ENCODE measurements at places on chromosomes 2 and 18. TPM values are rescaled to one million over a fixed set of nuclear protein-coding genes. Genes with fewer than 3 reads are reported as not detected.

The GYPC gene
- 102 TPM for total RNA-seq

GRCh38 chr2:240629619-240629967, 4.3 kb downstream of the GPR35 start:
- no peak overlapping the region for H3K4me3 ChIP-seq
- DNase-seq, result no peak
- no peak overlapping the region for H3K27ac ChIP-seq
- no peaks in the 10 kb centered on the region for H3K27me3 ChIP-seq
- no peaks in the 10 kb centered on the region for H3K36me3 ChIP-seq

DNA sequence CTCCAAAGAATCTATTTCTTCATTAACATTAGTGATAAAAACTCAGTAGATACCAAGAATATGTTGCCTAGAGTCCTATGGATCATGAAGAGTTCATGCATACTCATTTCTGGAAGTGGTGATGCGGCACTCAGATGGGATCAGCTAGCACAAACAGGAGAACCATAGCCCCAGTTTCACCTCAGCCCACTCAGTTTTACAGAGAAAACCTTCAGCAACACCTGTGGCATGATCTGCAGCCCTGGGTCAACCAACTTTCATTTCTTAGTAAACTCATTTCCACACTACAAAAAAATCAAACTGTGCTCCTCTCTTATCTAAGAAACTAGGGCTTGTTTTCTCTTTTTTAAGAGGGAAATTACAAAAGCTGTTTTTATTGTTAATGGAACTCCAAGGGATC, 569.4 kb downstream of the CCDC85A start:
- H3K36me3 ChIP-seq, result no peaks in the 10 kb centered on the region
- no peaks in the 10 kb centered on the region for H3K27me3 ChIP-seq
- DNase-seq, result no peak
- H3K27ac ChIP-seq, result no peak overlapping the region

The CIDEA gene
- not detected for total RNA-seq

GRCh38 chr2:21306235-21306634, 182.5 kb downstream of the TDRD15 start:
- H3K4me1 ChIP-seq, result no peaks in the 10 kb centered on the region
- H3K36me3 ChIP-seq, result no peaks in the 10 kb centered on the region
- H3K27me3 ChIP-seq, result no peaks in the 10 kb centered on the region
- no peak for DNase-seq
- H3K27ac ChIP-seq, result no peak overlapping the region

- H3K27ac ChIP-seq, result peak overlapping the region; percentile 73
- H3K27me3 ChIP-seq, result no peaks in the 10 kb centered on the region
- no peaks in the 10 kb centered on the region for H3K36me3 ChIP-seq
- H3K4me1 ChIP-seq, result peaks cover 39% of the 10 kb centered on the region
These were observed 193.7 kb upstream of the ID2 start for GRCh38 chr2:8488001-8488738.

GRCh38 chr2:2232167-2232566, 98.9 kb downstream of the MYT1L start:
- no peak overlapping the region for H3K4me3 ChIP-seq
- no peaks in the 10 kb centered on the region for H3K4me1 ChIP-seq
- H3K36me3 ChIP-seq, result no peaks in the 10 kb centered on the region
- no peak for DNase-seq
- no peaks in the 10 kb centered on the region for H3K27me3 ChIP-seq
- no peak overlapping the region for H3K27ac ChIP-seq

- no peak for DNase-seq
- no peak overlapping the region for H3K4me3 ChIP-seq
- H3K4me1 ChIP-seq, result no peaks in the 10 kb centered on the region
- no peak overlapping the region for H3K27ac ChIP-seq
- no peaks in the 10 kb centered on the region for H3K36me3 ChIP-seq
These were observed 151.5 kb downstream of the MSH2 start for GRCh38 chr2:47554311-47554905.

DNA sequence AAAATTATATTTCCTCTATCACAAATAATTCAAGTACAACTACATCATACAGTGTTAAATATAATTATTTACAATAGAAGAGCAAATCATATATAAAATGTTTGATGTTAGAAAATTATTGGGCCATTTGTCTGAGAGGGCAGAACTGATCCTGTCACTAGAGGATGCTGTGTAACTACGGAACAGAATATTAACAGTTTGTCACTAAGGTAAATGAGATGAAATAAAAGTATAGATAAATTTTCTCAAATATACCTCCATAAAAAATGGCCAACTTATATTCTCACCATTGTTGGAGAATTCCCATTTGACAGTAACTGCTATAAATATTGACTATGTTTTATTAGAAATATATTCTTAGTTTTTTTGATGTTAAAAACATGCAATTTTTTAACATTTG, 1067.4 kb upstream of the DDX18 start:
- no peaks in the 10 kb centered on the region for H3K27me3 ChIP-seq
- H3K4me1 ChIP-seq, result no peaks in the 10 kb centered on the region
- H3K36me3 ChIP-seq, result no peaks in the 10 kb centered on the region
- no peak overlapping the region for H3K27ac ChIP-seq

Measured in CD8-positive, alpha-beta memory T cell (primary cell).